ENCODE measurements at places on chromosomes 5 and 9. TPM values are rescaled to one million over a fixed set of nuclear protein-coding genes. Genes with fewer than 3 reads are reported as not detected.

Gene EMB
- 42.7 TPM for total RNA-seq

Gene GARIN3
- total RNA-seq: not detected

Gene SLC46A2
- total RNA-seq: not detected

Gene UBE2QL1
- total RNA-seq: 2.0 TPM

Gene SHISAL2B
- total RNA-seq: not detected

Gene DIPK1B
- total RNA-seq: 7.0 TPM

Gene LHX3
- not detected for total RNA-seq

Gene FGFR4
- total RNA-seq: not detected

Gene ZFP2
- 1.5 TPM for total RNA-seq

Gene OSMR
- total RNA-seq: 60.5 TPM

Gene TMEM215
- not detected for total RNA-seq

Gene ZNF883
- total RNA-seq: 1.5 TPM

Gene ARL14EPL
- total RNA-seq: not detected

Gene PRDM9
- not detected for total RNA-seq

Gene SMIM33
- total RNA-seq: not detected

Gene PLAA
- total RNA-seq: 24.3 TPM

Gene IFNA2
- not detected for total RNA-seq

Gene NANS
- 58.6 TPM for total RNA-seq

Gene BARX1
- not detected for total RNA-seq

Gene MOB3B
- 13.0 TPM for total RNA-seq

Gene KCNV2
- total RNA-seq: not detected

Gene SLC1A3
- total RNA-seq: 95.6 TPM

Gene ADGRV1
- not detected for total RNA-seq

Gene SHROOM1
- 8.3 TPM for total RNA-seq

Gene RPS23
- total RNA-seq: 2,475 TPM

Gene SREK1IP1
- 11.9 TPM for total RNA-seq

Gene FOXI1
- total RNA-seq: not detected

Gene LIFR
- 73.3 TPM for total RNA-seq

Gene PCDHGA2
- total RNA-seq: 2.6 TPM

Gene IL4
- not detected for total RNA-seq

Gene TAF11L10
- not detected for total RNA-seq

Gene HAPLN1
- not detected for total RNA-seq
